T-helper 1 cell (primary cell): ENCODE measurements at places on chromosomes 6 and 20.

DNA sequence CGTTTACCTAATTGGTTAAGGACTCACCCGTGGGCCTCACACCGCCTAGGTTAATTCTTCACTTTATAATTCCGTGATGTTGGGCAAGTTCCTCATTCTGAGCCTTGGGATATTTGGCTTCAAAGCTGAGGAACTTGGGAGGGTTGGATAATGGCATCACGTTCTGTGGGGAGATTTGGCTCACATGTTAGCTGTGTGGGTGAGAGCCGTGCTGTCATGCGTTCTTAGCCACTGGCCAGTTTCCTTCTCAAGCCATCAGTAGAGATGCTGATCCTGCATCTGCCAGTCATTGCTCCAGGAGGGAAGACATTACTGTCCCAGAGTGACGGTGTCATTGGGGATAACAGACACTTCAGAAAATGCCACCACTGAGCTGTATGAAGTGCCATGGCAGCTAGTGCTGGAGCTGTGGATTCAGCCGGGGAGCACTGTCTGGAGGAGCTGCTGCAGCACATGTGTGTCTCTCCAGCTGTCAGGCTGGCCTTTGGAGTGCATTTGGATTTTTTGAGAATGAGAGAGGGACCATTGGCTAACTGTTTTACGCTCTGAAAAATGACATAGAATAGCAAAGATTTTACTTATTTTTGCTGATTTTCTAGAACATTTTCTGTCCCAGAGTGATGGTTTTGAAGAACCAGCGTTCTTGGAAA, 16.5 kb downstream of the IGF2R start:
- DNase-seq, result no peak

GRCh38 chr20:21921251-21921650, 215.8 kb downstream of the PAX1 start:
- DNase-seq, result no peak

DNA sequence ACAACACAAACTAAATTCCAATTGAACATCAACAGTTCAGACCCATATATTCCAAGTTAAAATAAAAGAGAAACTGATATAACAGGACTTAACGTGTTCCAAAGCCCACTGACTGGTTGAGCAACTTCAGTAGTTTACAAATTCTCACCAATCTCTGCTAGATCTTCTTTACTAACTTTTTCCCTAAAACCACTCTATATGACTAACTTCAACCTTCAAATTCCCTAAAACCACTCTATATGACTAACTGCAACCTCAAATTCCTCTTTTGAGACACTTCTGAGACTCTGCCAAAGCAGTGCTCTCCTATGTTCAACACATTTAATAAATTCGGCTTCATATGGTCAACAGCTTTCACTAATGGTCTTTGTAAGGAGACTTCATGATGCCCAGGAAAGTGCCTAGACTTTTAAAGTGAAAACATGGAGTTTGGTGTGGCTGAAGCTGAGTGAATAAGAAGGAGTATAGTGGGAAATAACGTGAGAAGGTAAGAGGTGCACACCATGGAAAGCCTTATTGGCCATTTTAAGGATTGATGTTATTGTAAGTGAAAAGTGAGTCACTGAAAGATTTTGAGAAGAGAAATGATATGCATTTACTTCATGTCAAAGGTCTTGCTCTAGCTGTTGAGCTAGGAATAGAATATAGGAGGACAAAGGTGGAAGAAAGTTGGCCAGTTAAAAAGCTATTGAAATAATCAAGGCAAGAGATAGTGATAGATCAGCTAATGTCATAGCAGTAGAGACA, 134.0 kb upstream of the HCRTR2 start:
- DNase-seq, result no peak

DNA sequence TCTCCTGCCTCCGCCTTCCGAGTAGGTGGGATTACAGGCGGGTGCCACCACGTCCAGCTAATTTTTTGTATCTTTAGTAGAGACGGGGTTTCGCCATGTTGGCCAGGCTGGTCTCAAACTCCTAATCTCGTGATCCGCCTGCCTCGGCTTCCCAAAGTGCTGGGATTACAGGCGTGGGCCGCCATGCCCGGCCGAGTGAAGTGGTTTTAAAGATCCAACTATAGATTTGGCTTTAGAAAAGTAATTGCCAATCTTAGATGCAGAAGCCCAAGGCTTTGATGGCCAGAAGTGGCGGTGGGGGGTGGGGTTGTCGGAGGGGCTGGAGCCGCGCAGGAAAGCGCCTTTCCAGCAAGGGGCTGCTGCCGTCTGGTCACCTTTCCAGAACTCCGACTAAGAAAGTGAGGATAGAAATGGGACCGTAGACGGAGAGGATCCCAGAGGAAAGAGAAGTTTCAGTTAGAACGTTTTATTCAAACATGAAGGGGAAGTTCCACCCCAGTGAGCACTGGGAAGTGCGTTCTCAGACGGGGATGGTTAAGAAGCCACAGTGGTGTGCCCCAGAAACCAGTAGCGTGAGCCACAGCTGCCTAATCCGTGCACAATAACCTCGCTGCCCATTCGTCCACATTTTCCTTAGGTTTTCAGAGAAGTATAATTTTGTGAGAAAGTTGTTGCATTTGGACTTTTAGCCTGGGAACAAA, 69.7 kb downstream of the DLL1 start:
- no peak for DNase-seq

DNA sequence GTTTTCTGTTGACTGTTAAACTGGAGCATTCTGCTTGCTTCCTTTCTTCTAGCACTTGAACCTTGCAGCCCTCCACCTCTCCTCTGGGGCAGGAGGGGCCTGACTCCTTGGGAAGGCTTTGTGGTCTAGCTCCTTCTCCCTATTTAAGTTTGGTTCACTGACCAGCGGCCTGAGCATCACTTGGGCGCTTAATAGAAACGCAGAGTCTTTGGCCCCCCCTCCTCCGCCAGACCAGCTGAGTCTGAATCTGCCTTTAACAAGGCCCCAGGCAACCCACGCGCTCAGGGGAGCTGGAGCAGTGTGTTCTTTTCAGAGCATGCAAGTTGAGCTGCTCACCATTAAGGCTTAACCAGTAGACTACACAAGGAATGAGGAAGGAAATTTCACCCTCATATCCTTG, 225.7 kb downstream of the NRN1 start:
- no peak for DNase-seq
